ENCODE measurements at places on chromosomes 5 and 9. TPM values are rescaled to one million over a fixed set of nuclear protein-coding genes. Genes with fewer than 3 reads are reported as not detected.

DNA sequence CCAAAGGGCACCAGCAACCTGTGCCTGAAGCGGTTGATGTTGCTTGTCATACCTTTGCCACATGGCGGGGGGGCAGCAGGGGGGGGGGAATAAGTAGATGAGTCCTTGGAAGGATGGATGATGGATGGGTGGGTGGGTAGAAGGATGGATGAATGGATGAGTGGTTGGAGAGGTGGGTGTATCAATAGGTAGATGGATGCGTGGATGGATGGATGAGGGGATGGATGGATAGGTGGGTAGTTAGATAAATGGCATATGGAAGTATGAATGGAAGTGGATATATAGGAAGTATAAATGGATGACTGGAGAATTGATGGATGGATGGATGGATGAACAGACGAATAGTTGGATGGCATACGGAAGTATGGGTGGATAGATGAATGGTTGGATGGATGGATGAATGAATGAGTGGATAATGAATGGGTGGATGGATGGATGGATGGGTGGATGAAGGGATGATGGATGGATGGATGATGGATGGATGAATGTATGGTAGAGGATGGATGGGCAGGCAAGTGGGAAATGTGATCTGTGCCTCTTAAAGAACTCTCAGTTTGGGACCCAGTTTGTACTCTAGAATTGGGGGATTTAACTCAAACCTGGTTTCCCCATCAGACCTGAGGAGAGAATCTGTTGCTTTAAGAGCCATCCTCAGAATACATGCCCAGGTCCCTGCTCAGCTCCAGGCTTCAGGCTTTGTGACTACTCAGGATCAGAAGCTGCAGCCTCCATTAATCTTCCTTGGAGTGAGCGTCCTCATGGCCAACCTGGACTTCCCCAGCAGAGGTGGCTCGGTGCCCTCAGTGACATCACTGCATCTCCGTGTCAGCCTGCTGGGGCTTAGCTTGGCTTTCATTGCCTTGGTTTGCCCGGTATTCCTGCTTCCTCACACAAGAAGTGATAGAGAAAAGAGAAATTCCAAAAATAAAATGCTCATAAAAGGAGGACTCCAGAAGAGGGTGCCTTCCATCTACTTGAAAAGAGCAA lies 27.6 kb upstream of the SUSD3 start:
- DNase-seq = no peak

DNA sequence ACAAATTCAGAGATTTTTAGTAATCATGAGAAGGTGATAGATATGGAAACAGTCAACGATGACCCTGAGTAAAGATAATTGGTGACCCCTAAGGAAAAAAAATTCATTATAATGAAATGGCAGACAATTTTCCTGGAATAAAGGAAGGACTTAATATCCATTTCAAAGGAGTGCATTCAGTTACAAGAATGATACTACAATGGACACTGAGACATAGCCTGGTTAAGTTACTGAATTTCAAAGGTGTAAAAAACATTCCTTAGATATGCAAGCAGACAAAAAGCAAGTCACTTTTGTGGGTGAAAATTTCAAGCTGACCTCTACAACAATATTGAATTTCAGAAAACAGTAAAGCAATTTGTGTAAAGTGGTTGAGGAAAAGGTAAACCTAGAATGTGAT lies 1012.5 kb upstream of the SEMA6A start:
- DNase-seq = no peak

DNA sequence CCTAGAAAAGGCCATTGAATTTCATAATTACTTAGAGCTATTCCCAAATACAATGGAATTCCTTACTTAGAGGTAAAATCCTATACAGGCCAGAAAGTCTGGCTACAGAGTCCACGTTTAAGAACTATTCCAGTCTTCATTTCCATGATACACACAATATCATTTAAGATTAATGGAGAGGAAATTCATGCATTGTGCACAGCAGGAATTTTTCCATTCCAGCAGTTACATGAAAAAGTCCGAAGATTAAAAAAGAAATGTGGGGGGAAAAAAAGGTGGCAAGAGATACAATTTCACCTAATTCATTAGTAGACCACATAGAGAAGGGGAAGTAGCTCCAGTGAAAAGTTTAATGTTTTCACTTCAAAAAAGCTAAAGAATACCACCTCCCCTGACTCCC lies 63.1 kb downstream of the CHD1 start:
- DNase-seq = peak; percentile 73

Gene TMEM174
- not detected for total RNA-seq

- no peak for DNase-seq
Measured at GRCh38 chr9:3059781-3060468, 216.0 kb upstream of the PUM3 start.

Gene CFAP157
- under 0.01 TPM for total RNA-seq

Gene NUTM2G
- total RNA-seq = not detected

DNA sequence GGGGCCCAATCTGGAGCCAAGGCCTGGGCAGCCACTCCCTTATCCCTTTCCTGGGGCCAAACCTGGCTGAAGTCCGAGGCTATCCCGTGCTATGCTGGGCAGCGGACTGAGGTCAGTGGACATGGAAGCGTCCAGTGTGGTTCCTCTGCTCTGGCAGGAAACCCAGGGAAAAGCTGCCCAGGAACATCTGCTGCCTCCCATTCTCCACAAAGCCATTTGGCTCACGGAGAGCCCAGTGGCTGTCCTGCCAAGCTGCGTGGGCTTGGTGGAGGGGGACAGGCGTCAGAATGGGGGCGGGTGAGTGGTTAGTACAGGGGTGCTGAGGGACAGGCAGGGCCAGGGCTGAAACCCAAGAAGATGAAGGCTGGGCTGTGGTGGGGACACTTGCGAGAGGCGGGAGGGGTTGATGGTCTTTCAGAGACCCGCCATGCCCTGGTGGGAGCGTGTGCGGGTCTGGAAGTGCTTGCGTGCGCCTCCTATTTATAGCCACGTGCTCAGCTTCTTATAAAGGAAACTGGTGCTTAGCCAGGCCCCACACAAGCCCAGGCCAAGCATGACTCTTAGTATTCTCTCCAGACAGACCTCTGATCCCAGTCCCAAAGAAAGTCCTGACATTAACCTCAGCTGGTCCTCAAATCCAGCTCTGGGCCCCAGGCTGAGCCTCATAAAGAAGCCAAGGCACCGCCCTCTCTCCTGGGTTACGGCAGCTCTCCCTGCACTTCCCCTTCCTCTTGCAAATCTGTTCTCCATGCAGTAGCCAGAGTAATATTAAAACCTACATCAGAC lies 9.4 kb upstream of the SLC6A7 start:
- peak; percentile 30 for DNase-seq

GRCh38 chr5:82624062-82624461 lies 345.9 kb upstream of the RPS23 start:
- no peak for DNase-seq

GRCh38 chr5:56309262-56309826 lies 76.2 kb upstream of the ANKRD55 start:
- DNase-seq = peak; percentile 63
